ENCODE measurements at places on chromosomes 7 and 10.

DNA sequence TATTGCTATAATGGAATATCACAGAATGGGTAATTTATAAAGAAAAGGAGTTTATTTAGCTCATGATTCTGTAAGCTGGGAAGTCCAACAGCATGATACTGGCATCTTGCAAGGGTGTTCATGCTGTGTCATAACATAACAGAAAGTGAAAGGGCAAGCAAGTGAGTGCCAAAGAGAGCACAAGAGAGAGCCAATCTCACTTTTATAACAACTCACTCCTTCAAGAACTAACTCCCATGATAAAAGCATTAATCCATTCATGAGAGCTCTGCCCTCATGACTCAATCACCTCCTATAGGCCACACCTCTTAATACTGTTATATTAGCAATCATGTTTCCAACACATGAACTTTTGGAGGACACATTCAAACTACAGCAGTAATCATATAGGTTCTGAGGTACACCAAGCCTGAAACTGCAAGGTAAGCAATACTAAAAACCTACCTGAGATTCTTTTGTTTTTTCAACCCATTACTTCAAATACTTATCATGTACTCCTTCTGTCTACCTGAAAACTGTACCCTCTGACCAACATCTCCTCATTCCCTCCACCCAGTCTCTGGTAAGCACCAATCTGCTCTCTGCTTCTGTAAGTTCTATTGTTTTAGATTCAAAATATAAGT, 219.7 kb downstream of the MTERF1 start:
- peak; percentile 14 for DNase-seq

DNA sequence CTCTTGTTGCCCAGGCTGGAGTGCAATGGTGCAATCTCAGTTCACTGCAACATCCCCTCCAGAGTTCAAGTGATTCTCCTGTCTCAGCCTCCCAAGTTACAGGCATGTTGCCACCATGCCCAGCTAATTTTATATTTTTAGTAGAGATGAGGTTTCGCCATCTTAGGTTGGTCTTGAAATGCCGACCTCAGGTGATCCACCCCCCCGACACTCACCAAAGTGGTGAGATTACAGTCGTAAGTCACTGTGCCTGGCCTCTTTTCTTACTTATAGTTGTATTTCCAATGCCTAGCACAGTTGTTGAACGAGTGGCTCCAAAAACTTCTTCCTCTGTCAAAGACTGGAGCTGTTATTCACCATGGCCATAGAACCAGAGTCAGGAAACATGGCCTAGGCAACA, 6.7 kb downstream of the RNF216 start:
- no peak for DNase-seq

DNA sequence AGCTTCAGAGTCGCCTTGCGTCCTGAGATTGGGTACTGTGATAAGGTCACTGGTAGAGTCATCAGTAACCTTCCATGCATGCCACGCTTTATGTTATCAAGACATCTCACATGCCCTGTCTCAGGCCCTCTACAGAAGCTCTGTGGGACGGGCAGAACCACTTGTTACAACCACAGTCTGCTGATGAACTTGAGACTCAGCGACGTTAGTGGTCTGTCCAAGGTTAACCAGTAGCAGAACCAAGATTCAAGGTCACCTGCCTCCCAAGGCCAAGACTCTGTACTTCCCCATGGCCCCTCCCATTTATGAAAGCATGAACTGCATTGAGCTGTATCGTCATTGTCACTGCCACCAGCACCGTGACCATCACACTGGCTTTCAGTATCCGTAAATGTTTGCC, 15.0 kb downstream of the IQCE start:
- DNase-seq, result no peak

GRCh38 chr10:98456686-98457482, 10.1 kb upstream of the HPS1 start:
- no peak for DNase-seq

DNA sequence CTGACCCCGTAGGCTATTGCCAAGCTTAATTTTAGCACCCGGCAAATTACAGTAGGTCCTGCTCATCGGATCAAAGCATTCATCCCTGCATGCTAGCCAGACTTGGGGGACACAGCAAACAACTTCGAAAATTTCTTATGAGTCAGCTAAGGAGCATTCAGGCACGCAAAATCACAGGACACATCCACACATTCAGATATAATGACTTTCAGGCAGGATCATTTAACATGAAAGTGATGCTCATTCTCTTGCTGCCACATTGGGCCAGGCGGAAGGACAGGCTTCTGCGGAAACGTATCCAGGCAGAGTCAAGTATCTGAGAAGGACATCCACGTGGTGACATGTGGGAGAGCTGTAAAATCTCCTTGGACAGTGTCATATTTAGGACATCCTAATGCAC, 474.0 kb upstream of the NRP1 start:
- no peak for DNase-seq

DNA sequence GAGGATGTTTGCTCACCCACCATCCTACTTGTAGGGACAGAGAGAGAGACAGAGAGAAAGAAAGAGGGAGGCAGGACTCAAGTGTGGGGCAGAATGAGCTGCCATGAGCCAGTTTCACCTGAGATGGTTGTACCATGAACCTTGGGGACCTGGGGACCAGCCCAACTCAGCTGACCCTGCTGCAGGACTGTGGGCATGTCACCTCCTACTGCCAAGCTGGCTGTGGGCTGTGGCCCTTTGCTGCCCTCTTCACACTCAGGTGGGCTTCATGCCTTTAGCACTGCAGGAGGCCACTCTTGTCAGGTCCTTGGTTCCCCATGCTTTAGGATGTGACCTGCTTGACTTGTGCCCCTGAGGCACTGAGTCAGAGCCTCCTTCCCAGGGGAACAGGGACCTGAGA, 108.2 kb upstream of the PCBD1 start:
- DNase-seq, result no peak

- no peak for DNase-seq
Measured at GRCh38 chr7:154844499-154844898, 158.4 kb downstream of the PAXIP1 start.

- peak; percentile 50 for DNase-seq
Measured at GRCh38 chr7:158809596-158809995, 19.7 kb downstream of the ESYT2 start.

- DNase-seq, result no peak
Measured at GRCh38 chr7:97982647-97983046, 7.3 kb downstream of the OCM2 start.

GRCh38 chr7:6448943-6449543, 1.3 kb upstream of the DAGLB start:
- DNase-seq, result no peak

GRCh38 chr7:158469396-158470051, 118.1 kb downstream of the PTPRN2 start:
- peak; percentile 34 for DNase-seq

- DNase-seq, result peak; percentile 85
Measured at GRCh38 chr10:6239213-6239991, 36.7 kb downstream of the PFKFB3 start.

GRCh38 chr10:132784866-132785722, 853 bp downstream of the NKX6-2 start:
- DNase-seq, result no peak

DNA sequence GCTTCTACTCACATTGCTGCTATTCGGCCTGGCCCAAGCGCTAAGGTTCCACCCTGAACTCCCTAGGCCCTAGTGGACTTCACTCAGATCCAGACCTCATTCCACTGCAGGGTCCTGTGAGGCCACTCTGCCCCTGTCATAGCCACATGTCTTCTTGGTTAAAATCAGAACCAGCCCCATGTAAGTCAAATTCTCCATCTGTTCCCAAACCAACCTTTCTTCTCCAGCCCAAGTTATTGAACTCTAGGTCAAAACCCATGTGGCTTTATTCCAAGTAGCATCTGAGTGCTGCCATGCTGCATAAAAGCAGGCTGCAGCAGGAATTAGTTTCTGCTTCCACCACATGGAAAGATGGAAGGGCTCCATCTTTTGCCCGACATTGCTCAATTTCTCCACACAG, 281.2 kb downstream of the SNX13 start:
- DNase-seq, result no peak

DNA sequence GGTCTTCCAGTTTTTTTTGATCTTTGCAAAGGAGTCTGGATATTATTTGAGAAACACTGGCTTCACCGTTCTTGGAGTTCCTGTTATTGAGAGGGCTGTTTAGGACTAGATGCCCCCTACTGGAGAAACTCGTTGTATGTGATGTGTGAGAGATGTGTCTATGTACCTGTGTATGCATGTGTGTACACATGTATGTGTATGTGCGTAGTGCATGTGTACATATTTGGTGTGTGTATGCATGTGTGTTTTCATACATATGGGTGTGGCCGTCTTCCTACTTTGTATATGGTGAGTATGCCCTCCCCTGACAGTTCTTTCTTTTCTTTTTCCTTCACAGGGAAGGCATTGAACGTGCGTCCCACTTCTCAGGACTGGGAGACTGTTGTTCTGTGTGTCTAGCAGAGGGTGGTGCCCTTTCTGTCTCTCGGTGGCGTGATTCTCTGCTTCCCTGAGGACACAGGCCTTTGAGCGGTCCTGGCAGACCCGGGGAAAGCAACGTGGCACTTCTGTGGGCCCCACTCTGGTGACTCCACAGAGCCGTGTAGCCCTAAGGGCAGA, 3.0 kb upstream of the CALHM3 start:
- DNase-seq, result peak; percentile 86

- DNase-seq, result no peak
Measured at GRCh38 chr7:4203626-4204512, 478.2 kb upstream of the FOXK1 start.

DNA sequence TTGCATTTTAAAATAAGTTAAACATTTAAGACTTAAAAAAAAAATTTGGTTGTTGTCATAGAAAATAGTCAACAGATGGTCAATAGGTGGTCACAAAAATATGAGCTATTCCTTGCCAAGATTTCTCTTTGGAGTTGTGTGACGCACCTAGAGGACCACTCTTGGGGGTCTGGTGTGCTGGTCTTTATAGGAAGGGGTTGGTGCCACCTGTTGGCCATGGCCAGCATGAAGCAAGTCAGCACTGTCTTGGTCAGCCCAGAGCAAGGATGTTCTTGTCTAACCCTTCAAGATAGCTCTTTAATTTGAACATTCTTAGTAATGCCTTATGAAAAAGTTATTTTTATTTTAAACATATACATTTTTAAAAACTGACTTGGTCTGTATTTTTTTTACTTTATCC, 267.9 kb upstream of the CNTNAP2 start:
- no peak for DNase-seq

DNA sequence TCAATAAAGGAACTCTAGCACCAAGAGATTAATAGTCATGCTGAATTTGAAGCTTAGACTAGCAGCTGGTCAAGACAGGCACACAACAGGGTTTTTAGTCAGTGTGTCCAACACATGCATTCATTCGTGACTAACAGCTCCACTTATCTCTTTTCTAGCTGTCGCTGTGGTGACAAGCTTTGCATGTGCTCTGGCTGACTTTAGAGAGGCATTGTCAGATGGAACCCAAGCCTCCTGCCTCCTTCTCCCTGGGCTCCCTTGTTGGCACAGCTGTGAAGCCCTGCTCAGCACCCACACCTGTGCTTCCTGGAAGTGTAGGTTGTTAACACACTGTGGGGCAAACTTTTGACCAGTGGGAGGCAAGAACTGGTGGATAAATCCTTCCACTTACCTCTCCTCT, 9.8 kb upstream of the AGK start:
- DNase-seq, result no peak

DNA sequence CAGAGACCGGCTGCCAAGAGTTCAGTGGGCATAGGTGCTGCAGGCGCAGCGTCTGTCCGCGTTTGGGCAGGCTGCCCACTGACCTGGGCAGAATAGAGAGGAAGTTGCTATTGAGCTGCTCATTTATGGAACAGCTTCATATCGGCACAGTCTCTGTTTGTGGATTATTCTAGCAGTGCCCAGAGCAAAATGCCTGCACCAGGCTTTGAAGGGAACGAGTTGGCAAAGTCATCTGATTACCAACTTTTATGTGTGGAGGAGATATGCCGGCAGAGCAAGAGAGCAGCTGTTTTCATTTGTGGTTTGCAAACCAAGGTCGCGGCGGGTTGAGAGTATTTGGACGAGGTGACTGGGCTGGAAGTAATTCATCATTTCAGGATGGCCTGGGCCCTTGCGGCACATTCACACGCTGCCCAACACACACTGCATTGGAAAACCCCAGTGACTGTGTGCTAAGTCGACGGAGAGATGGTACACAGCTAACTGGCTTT, 228.5 kb downstream of the TCERG1L start:
- no peak for DNase-seq

GRCh38 chr10:113999531-113999930, 44.1 kb upstream of the ADRB1 start:
- DNase-seq, result peak; percentile 49

DNA sequence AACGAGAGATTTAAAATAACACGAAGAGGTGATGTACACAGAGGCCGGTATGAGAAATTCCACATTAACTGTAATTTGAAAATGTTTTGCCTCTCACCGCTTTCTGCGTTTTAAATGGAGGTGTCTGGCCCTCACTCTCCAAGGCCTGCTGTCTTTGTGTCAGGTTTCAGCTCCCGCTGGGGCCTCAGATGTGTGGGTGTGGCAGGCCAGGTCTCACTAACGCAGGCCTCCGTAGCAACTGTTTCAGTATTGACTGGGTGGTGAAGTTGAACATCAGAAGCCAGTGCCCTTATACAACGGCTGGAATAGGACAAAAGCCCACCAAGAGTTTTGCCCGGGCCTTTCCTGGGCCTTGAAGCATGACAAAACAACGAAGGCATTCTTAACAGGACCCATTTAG, 303.1 kb downstream of the ADARB2 start:
- no peak for DNase-seq
